ENCODE measurements at places on chromosomes 1 and 21. TPM values are rescaled to one million over a fixed set of nuclear protein-coding genes. Genes with fewer than 3 reads are reported as not detected.
A peak's percentile ranks its signal among the peaks of the same experiment; 100 is the strongest.

Gene FCMR
- not detected for total RNA-seq

Gene GBP7
- not detected for total RNA-seq

Gene OLFM3
- not detected for total RNA-seq

GRCh38 chr1:208921259-208921658 is 662.3 kb upstream of the CAMK1G start:
- H3K4me3 ChIP-seq: no peak overlapping the region
- no peak overlapping the region for H3K27ac ChIP-seq
- H3K36me3 ChIP-seq: no peaks in the 10 kb centered on the region
- H3K4me1 ChIP-seq: peaks cover 11% of the 10 kb centered on the region
- DNase-seq: no peak

- no peaks in the 10 kb centered on the region for H3K36me3 ChIP-seq
- no peaks in the 10 kb centered on the region for H3K27me3 ChIP-seq
- no peak for DNase-seq
- no peak overlapping the region for H3K27ac ChIP-seq
Measured at GRCh38 chr1:243440406-243440805, 184.6 kb downstream of the SDCCAG8 start.

DNA sequence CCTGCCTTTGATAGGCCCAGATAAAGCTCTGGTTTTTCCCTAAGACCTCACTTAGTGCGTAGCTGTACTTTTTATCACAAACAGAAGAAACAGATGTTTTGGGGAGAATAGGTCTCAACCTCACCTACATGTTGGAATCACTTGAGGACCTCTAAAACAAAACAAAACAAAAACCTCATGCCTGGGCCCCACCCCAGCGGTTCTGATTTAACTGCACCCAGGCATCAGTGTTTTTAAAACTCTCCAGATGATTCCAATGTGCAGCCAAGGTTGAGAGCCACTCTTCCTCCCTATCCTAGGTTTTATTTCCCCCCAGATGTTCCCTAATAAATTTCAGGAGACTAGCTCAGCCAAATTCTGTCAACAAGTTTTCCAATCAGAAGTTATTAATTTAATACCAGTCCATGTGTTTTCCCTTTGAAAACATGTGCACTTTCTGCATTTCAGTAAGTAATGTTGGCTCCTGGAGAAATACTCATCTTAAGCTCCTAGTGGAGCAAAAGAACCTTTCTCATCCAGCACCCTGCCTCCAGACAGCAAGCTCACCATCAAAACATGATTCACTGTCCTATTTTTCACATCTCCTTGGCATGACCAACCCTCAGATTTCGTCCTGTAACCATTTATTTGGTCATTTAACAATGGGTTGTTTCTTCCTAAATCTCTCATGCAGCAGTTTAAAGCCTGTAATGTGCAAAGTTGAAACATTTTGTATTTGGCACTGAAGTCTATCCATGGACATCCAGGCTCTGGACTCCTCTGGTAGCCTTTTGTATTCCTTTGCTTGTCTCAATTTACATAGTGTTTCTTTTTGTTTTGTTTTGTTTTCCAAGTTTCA is 27.5 kb downstream of the LRRC8C start:
- H3K36me3 ChIP-seq: no peaks in the 10 kb centered on the region
- DNase-seq: peak; percentile 38
- H3K4me3 ChIP-seq: no peak overlapping the region

GRCh38 chr1:65180977-65181376 is 33.0 kb downstream of the AK4 start:
- H3K4me1 ChIP-seq: no peaks in the 10 kb centered on the region
- DNase-seq: no peak
- no peaks in the 10 kb centered on the region for H3K27me3 ChIP-seq
- no peak overlapping the region for H3K4me3 ChIP-seq
- no peak overlapping the region for H3K27ac ChIP-seq

- no peaks in the 10 kb centered on the region for H3K36me3 ChIP-seq
- no peaks in the 10 kb centered on the region for H3K4me1 ChIP-seq
- no peak overlapping the region for H3K4me3 ChIP-seq
Measured at GRCh38 chr1:55695552-55695951, 480.4 kb upstream of the USP24 start.

DNA sequence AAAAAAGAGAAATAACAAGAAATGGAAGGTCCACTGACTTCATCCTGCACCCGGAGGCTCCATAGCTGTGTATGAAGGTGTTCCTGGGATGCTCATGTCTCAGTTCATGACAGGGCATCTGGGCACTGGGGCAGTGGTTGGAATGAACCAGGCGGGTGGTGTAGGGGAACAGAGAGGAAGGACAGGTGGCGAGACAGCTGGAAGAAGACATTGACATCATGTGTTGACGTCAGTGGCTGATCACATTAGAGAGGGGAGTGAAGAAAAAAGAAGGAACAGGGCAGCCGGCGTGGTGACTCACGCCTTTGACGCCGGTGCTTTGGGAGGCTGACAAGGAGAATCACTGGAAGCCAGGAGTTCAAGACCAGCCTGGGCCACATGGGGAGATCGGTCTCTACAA is 50.1 kb downstream of the HUNK start:
- no peaks in the 10 kb centered on the region for H3K27me3 ChIP-seq
- no peak overlapping the region for H3K4me3 ChIP-seq
- DNase-seq: no peak
- no peaks in the 10 kb centered on the region for H3K36me3 ChIP-seq

GRCh38 chr1:200895801-200896530 is 1.3 kb downstream of the INAVA start:
- DNase-seq: no peak
- no peaks in the 10 kb centered on the region for H3K36me3 ChIP-seq
- H3K4me3 ChIP-seq: no peak overlapping the region
- H3K27ac ChIP-seq: no peak overlapping the region

DNA sequence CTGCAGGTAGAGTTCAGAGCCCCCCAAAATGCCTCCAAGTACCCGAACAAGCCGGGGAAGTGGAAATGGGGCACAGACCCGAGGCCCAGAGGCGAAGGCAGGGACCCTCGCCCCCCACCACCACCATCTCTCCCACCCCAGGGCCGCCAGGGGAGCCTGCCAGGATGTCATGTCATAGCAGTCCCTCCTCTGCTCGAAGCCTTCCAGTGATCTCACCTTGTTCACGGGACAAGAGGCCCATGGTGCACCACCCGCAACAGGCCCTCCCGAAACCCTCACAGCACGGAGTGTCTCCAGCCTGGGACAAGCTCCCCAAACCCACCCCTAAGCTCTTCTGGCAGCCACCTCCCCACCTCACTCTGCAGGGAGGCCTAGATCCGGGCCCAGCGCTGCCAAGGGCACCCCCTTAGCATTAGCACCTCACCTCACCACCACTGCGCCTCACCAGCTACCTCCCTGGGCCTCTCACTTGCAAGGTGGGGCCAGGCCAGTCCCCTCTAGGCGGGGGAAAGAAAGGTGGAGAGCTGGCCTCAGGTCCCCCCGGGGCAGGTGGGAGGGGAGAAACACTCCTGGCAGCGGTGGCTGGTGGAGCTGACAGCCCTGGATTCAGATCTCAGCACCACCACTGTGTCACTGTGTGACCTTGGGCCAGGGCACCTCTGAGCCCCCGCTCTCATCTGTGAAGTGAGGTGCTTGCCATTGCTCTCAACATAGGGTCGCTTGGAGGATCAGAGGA is 13.3 kb downstream of the CHD5 start:
- no peak for DNase-seq
- no peak overlapping the region for H3K27ac ChIP-seq
- H3K4me1 ChIP-seq: no peaks in the 10 kb centered on the region
- no peaks in the 10 kb centered on the region for H3K36me3 ChIP-seq
- no peak overlapping the region for H3K4me3 ChIP-seq

- peak overlapping the region; percentile 59 for H3K27ac ChIP-seq
- no peaks in the 10 kb centered on the region for H3K27me3 ChIP-seq
- H3K4me1 ChIP-seq: peaks cover 4% of the 10 kb centered on the region
- DNase-seq: no peak
- H3K4me3 ChIP-seq: peak overlapping the region; percentile 82
Measured at GRCh38 chr1:22452481-22452957, 868 bp downstream of the ZBTB40 start.

- H3K4me1 ChIP-seq: no peaks in the 10 kb centered on the region
- H3K27ac ChIP-seq: no peak overlapping the region
- H3K4me3 ChIP-seq: no peak overlapping the region
- no peaks in the 10 kb centered on the region for H3K36me3 ChIP-seq
- no peaks in the 10 kb centered on the region for H3K27me3 ChIP-seq
Measured at GRCh38 chr1:110321846-110322245, 17.3 kb upstream of the RBM15 start.

DNA sequence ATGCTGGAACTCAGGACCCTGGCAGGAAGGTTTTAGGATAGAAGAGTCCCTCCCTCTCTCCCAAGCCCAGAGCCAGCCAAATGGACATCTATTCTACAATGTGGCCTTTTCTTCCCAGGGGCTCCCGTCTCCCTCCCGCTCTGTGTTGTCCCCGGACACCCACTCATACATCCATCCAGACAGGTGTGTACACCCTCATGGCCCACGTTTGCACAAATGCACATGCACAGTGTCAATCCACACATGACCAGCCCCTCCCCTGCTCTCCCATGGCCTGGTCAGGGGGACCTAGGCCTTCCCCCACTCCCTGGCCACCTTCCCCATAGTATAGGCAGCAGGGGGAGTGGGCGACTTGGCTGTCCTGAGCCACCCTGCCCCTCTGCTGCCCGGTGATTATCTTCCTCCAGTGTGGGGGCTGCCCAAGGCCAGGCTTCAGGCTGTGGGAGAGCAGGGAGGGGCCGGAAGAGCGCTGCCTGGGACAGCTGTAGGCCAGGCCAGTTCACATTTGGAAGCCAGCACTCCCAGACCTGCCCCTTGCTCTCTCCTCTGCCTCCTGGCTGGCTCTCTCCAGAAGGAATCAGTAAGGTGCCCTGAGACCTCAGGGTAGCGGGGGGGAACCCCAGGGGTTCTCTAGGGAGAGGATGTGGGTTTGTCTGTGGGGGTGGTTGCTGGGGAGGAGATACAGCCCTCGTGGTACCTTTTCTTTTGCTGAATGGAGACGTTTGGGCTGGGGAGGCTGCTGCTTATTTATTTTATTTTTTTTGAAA is 4.1 kb upstream of the PTPN7 start:
- DNase-seq: no peak
- H3K36me3 ChIP-seq: no peaks in the 10 kb centered on the region
- H3K4me1 ChIP-seq: peaks cover 7% of the 10 kb centered on the region
- H3K27me3 ChIP-seq: no peaks in the 10 kb centered on the region
- no peak overlapping the region for H3K4me3 ChIP-seq

GRCh38 chr1:67350783-67351182 is 43.1 kb downstream of the IL12RB2 start:
- no peak for DNase-seq
- no peak overlapping the region for H3K4me3 ChIP-seq
- H3K27me3 ChIP-seq: peaks cover 8% of the 10 kb centered on the region

DNA sequence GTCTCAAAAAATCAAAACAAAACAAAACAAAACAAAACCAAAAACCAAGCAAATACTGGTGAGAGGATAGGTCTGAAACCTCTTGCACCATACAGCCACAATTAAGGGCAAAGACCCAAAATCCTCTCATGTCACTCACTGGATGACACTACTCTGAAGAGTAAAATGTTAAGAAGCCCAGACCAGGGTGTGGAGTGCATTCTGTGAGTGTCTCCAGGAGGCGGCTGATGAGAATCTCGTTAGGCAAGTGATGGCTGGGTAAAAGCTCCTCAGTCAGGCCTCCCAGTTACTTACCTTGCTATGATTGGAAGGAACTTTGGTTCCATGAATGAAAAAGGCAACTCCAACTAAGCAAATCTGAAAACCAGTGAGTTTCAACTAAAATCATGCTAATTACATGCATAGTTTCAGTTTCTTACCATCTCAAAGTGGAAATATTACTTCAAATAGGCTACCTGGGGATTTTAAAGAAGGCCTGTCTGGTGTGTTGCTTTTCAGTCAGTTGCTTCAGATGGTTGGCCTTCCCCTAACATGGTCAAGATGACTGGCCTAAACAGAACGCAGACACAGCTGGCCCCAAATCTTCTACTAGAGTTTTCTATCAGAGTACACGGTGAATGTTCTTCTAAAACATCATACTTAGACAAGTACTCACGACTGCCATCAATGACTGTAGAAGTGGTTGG is 95.1 kb downstream of the KIAA0319L start:
- DNase-seq: no peak
- H3K4me1 ChIP-seq: no peaks in the 10 kb centered on the region
- H3K4me3 ChIP-seq: no peak overlapping the region
- H3K36me3 ChIP-seq: peaks cover 4% of the 10 kb centered on the region

GRCh38 chr1:178407655-178408054 is 89.1 kb downstream of the CLEC20A start:
- H3K4me1 ChIP-seq: peaks cover 12% of the 10 kb centered on the region
- no peak overlapping the region for H3K4me3 ChIP-seq
- DNase-seq: no peak
- H3K27ac ChIP-seq: no peak overlapping the region
- no peaks in the 10 kb centered on the region for H3K36me3 ChIP-seq

DNA sequence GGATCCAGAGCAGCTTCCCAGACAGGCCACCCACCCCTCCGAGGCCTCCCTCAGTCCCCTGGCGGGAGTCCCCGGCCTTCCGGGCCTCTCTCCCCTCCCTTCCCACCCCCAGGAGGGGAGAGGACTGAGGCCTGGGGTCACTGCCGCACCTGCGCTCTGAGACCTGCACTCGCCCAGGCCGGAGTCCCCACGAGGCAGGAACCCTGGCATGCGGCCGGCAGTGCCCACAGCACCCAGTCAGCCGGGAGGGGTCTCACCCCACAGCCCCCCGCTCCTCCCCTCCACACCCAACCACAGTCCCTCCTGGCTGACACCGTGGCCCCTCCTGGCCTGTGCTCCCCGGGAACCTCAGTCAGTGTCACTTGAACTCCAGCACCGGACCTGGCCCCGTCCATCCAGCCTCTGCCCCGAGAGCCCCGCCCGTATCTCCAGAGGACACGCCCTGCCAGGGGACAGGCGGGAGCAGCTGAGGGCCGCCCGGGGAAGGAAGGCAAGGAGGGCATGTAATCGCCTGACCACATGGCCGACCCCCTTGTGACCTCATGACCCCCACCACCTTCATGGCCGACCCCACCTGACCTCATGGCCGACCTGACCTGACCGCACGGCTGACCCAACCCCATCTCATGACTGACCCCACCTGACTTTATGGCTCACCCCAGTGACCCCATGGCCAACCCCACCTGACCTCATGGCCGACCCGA is 28.7 kb upstream of the TTLL10 start:
- H3K27me3 ChIP-seq: no peaks in the 10 kb centered on the region
- H3K4me3 ChIP-seq: no peak overlapping the region
- H3K36me3 ChIP-seq: no peaks in the 10 kb centered on the region
- H3K4me1 ChIP-seq: no peaks in the 10 kb centered on the region
- no peak for DNase-seq

- H3K27me3 ChIP-seq: no peaks in the 10 kb centered on the region
- H3K4me1 ChIP-seq: no peaks in the 10 kb centered on the region
- H3K27ac ChIP-seq: no peak overlapping the region
- no peak for DNase-seq
Measured at GRCh38 chr1:17392199-17392740, 20.3 kb downstream of the PADI6 start.

GRCh38 chr1:150931773-150932172 is 5.6 kb downstream of the SETDB1 start:
- no peak overlapping the region for H3K4me3 ChIP-seq
- no peak overlapping the region for H3K27ac ChIP-seq
- peak; percentile 25 for DNase-seq
- no peaks in the 10 kb centered on the region for H3K27me3 ChIP-seq
